ENCODE measurements at places on chromosomes 4 and X.

DNA sequence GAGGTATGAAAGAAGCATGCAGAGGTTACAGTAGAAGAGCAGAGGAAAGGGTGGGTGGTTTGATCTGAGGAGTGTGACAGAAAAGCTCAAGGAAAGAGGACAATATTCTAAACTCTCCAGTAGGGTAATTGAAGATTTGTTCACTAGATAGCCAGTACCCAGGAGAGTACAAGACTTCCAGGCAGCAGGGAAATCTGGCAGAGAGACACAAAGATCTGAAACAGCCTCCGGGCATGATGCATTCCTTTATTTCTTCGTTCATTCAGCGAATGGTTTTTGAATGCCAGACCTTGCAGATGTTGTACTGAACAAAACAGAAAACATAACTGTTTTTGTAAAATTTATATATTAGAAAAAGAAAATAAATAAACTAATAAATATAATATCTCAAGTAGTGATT is 766.6 kb downstream of the FAT4 start:
- DNase-seq, result no peak

- DNase-seq, result no peak
These were observed 137.6 kb downstream of the DCK start for GRCh38 chr4:71130827-71131603.

- peak; percentile 65 for DNase-seq
These were observed at the start of gene SMARCA1 for GRCh38 chrX:129523079-129523911. SMARCA1 (minus strand) TSS chrX:129523490; CDS start chrX:129523370, 120 bp downstream.

DNA sequence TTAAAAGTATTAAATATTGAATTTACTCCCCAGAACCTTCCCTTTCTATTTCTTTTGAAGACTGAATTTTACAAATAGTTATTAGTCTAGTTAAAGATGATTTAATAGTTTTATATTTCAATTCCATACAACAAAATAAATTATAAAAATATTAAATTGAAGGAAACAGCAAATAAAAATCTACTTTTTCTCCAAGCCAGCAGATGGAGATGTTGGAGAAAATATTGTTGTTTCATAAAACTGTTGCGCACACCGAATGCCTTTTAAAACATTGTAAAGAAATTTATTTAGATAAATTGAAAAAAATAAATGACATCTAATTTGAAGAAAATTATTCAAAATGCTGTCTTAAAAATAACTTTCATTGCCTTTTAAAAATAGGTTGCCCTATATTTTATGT is 5.5 kb downstream of the GRIA2 start:
- no peak for DNase-seq

DNA sequence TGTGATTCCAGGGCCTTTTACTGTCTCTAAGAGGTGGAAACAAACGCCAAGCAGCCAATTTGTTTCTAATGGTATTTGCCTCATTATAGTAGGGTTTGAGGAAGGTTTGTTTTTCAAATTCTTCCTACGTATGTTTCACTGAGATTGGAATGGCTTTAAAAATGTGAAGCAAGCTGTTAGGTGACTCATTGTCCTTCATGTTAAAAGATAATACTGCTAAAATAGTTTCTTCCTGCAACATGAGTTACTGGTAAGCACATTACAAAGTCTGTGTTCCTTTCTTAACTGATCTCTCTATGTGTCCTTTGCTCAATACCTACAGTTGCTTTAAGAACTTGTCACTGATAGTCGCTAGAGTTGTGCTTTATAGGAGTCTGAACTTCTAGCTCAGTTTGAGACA is 1183.9 kb downstream of the RPA4 start:
- DNase-seq, result no peak
